Effector CD4-positive, alpha-beta T cell (primary cell): ENCODE measurements at places on chromosomes 1 and 21.

GRCh38 chr1:78587211-78587610, 33.0 kb upstream of the IFI44L start:
- DNase-seq = no peak

DNA sequence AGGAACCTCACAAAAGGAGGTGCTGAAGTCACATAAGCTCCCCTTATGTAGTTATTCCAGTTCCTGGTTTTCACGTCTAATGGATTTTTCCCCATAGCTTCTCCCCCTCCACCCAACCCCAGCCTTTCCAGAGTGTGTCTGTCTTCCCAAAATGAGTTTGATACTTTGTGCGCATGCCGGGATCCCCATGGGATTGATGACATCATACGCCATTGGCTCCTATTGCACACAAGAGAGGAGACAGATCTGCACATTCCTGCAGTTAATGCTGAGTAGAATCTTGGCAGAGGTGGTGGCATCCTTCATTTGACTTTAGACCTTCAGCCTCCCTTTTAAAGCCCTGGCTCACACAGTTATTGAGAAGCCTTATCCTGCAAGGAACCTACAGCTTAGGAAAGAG, 71.4 kb downstream of the DDR2 start:
- DNase-seq = no peak

GRCh38 chr1:42370876-42371549, 9.6 kb upstream of the RIMKLA start:
- no peak for DNase-seq

DNA sequence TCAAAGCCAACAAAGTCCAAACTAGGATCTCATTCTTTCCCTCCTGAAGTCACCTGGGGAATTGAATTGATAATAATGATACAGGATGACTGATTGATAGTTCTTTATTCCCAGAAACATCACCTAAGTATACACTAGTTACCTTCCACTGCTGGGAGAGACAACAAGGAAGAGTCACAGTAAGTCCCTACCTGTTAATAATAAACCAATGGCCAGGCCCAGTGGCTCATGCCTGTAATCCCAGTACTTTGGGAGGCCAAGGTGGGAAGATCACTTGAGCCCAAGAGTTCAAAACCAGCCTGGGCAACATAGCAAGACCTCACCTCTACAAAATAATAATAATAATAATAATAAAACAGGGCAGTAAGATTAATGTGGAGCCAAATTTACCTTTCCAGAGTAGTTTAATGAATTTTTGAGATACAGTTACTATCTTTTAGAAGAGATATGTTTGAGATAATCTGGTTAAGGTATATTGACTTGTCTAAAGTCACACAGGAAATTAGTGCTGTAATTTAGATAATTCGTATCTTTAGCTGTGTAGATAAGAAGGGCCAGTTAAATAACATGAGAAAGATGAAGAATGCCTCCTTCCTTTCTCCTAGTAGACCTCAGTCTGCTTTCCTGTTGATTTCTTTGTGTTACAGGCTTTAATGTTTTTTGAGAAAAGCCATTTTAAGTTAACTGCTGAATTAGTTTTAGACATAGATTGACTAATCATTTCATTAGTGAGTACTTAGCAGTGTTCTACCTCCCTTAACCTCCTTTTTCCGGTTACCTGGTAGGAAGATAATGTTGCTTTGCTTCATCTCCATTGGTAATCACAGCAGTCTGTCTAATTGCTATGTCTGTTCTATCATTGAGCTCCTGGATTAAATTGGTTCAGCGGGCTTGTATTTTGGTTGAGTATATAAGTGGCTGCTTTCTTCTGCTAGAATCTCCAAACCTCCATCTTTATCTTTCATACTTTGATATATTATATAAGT, 22.0 kb downstream of the SMAP2 start:
- no peak for DNase-seq

GRCh38 chr21:15066123-15066575, 1.3 kb upstream of the NRIP1 start:
- DNase-seq = no peak
